ENCODE measurements at places on chromosomes 2 and 18. TPM values are rescaled to one million over a fixed set of nuclear protein-coding genes. Genes with fewer than 3 reads are reported as not detected.

MYOM1 gene
- 1.7 TPM for total RNA-seq

ANO7 gene
- 0.19 TPM for total RNA-seq

CD8B2 gene
- 0.13 TPM for total RNA-seq

GALR1 gene
- not detected for total RNA-seq

IL18R1 gene
- 2.0 TPM for total RNA-seq

C2orf42 gene
- total RNA-seq, result 13.3 TPM

TMEM131 gene
- total RNA-seq, result 54.8 TPM

FBXO36 gene
- total RNA-seq, result 6.8 TPM

Data from lower leg skin (tissue), 4 donors.